B cell (primary cell): ENCODE measurements at places on chromosomes 6 and 20. TPM values are rescaled to one million over a fixed set of nuclear protein-coding genes. Genes with fewer than 3 reads are reported as not detected.

DNA sequence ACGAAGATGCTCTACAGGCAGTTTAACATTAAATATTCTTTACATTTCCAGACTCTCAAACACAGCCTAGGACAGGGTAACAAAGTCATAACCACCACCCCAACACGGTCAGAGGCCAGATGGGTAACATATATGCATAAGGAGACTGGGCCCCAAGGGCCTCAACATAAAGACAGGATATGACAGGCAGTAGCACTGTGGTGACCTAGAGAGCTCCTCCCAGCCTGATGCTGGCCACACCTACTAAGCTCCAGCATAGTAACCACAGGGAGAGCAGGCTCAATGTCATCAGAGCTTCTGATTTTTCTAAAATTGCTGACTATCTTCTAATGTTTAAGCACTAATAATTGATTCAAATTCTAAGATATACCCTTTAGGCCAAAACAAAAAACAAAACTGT lies 21.7 kb downstream of the SMLR1 start:
- peak; percentile 27 for DNase-seq

DNA sequence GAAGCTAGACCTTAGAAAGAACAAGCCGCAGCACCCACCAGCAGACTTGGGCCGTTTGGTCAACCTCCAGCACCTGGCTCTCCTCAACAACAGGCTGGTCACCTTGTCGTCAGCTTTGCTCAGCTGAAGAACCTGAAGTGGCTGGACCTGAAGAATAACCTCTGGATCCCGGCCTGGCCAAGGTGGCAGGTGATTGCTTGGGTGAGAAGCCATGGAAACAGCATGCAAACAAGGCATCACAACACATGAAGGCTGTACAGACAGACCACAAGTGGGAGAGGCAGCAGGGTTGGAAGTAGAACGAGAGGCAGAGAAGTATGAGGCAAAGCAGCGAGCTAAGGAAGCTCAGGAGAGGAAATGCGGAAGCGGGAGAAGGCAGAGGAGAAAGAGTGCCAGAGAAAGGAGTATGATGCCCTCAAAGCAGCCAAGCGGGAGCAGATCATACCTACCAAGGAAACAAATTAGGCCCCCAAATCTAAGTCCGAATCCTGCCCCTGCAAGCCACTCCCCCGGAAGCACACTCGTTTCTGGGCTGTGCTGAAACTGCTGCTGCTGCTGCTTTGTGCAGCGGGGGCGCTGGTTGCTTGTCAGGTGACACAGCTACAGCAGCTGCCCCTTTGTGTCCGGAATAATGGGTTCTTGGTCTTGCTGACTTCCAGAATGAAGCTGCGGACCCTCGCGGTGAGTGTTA lies 121.6 kb upstream of the LGSN start:
- peak; percentile 14 for DNase-seq

DNA sequence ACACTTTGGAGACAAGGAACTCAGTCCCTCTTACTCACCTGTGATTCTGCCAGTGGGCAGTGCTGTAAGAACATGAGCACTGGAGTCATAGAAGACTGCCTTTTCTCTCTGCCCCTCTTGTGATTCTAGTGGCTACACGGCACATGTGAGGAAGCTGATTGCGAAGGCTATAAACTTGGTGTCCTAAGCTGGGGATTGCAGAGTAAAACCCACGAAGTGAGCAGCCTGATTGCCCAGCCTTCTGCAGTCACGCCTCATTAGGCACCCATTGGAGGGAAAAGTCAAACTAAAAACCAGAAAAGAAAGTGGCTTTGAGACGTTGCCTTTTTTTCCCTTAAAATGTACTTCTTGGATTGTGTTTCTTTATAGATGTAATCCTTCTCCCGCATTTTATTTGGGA lies 748.4 kb upstream of the CHD6 start:
- DNase-seq: no peak

DNA sequence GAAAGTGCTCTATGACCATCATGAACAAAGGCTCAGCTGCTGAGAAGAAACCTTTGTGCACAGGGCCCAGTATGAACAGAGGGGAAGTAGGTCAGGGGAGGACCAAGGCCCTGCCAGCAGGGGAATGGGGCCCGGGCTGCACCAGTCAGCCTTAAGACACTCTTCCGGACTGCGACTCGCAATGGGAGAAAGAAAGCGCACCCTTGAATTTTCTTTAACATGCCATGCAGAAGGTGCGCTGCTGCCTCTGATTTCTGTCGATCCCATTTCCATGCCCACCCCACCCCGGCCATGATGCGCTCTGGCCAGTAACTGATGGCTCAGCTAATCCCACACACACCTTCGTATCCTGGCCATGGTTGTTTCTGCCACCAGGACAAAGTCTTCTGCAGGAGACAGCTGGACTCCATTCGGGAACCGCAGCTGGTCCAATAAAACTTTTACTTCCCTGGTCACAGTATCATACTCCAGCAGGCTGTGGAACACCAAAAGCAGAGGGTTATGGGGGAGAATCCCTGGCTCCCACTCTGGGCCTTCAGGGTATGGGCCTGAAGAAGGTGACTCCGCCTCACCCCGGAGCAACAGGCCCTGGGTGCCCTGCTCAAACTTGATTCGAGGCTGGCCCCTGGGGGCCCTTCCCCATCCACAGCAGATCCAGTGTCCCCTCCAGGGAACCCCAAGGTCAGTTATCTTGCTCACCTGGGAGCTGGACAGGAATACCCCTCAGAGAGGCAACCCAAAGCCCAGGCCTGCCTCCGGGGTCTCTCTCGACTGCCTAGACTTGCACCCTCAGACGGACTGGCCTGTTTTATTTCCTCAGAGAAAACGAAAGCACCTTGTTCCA lies 20.3 kb downstream of the CST7 start:
- no peak for DNase-seq

Gene FAM209B
- total RNA-seq: 1.9 and 2.2 TPM in 2 replicates

Gene CCN2
- 0.81 and 1.0 TPM in 2 replicates for total RNA-seq

- peak; percentile 30 for DNase-seq
These were observed 77.5 kb downstream of the ATXN1 start for GRCh38 chr6:16683641-16684194.

GRCh38 chr20:17419479-17420041 lies 111.6 kb downstream of the BFSP1 start:
- no peak for DNase-seq

Gene TOX2
- 4.1 and 6.3 TPM in 2 replicates for total RNA-seq

DNA sequence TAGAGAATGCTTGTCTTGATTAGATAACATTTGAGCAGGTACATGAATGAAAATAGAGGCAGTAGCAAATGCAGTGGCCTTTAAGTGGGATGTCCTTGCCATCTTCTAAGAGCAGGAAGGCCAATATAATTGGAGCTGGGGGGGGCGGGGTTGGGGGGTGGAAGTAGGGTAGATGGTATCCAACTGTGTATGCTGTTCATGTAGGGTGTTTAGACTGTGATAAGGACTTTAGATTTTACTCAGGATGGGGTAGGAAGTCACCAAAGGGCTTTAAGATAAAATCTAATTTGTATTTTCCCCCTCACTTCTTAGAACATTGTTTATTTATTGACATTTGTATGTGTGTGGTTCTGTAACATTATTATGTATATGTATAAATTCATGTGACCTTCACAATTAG lies 12.0 kb downstream of the TAB2 start:
- DNase-seq: no peak

DNA sequence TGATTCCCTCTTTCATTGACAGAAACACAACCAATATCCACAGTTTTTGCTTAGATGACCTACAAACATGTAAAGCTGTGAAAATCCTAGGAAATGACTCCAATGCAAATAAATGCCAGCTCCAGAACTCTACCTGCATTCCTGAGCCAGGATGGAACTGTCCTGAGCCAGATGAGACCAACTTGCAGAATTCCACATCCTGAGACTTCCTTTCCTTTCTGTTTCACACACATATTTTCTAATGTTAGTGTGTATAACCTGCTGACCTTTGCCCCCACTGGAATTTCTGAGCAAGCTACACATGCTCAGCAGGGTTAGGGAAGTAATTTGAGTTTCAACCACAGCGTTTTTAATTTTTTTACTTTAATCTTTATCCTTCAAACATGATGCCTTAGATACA lies 69.6 kb upstream of the ADGRF1 start:
- no peak for DNase-seq

DNA sequence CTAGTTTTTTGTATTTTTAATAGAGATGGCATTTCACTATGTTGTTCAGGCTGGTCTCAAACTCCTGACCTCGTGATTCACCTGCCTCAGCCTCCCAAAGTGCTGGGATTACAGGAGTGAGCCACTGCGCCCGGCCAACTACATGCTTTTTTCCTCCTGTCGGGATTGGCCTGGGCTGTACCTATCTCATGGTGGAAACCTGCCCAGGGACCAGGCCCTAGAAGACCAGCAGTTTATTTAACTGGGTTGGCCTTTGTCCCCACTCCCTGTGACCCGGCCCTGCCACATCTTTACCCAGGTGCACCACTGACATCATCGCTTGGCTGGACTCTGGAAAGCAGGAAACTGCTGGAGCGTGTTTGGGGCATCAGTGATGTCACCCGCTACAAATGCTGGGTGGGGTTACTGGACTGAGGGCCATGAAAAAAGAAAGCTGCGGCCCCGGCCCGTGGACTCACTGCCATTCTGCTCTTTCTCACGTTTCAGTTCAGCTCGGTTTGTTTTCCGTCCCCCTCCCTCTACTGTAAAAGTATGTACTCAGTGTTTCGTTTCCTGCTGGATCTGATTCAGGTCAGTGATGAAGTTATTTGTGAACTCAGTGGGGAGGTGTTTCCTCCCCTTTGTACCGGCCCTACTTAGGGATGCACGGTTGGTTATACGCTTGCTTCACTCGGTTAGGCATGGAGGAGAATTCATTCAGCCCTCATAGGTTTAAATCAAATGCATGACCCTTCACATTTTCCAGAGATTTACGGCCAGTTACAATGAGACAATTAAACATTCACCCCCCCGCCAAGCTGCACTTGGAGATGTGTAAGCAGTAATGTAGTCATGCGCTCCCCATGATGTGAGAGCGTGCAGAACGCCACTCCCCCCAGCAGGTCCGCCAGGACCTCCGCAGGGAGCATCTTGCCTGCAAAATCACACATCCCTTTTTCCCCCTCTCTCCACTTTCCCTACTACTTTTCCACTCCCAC lies 179.3 kb downstream of the MTHFD1L start:
- DNase-seq: no peak
